CD4-positive, alpha-beta T cell treated with Interleukin-10 for 1 hour (primary cell): ENCODE measurements at places on chromosomes 12 and 14.

GRCh38 chr12:62400135-62400534 lies 66.5 kb upstream of the MON2 start:
- no peak for DNase-seq

GRCh38 chr12:31035226-31035625 lies 38.4 kb upstream of the DDX11 start:
- DNase-seq, result no peak

DNA sequence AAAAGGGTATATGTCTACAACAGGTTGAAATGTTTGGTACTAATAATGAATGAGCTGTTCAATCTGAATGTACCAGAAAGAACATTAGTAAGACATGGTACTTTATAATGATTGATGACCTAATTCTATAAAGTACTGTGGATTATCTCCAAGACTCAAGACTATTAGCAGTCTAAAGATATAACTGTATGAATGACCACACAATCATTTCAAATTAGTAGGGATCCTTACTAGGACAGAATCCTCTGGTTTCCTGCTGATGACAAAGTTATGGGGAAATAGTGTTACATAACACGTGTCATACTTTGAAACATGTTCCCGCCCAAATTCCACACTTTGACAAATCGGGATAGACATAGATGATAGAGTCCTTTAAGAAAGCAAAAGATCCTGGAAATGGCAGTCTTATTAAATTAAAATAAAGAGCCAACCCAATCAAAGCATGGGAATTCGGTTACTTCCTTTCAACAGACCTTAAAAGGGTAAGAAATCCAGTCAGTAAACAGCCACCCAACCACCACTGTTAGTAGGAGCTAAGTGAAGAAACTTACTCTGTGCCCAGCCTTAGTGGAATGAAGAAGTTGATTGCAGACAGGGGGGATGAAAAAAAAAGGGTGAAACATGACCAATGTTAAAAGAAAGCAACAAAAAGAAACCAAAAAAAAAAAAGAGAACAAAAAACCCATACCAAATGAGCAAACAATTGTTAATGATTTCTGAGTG lies 2.8 kb downstream of the VPS29 start:
- DNase-seq, result no peak

DNA sequence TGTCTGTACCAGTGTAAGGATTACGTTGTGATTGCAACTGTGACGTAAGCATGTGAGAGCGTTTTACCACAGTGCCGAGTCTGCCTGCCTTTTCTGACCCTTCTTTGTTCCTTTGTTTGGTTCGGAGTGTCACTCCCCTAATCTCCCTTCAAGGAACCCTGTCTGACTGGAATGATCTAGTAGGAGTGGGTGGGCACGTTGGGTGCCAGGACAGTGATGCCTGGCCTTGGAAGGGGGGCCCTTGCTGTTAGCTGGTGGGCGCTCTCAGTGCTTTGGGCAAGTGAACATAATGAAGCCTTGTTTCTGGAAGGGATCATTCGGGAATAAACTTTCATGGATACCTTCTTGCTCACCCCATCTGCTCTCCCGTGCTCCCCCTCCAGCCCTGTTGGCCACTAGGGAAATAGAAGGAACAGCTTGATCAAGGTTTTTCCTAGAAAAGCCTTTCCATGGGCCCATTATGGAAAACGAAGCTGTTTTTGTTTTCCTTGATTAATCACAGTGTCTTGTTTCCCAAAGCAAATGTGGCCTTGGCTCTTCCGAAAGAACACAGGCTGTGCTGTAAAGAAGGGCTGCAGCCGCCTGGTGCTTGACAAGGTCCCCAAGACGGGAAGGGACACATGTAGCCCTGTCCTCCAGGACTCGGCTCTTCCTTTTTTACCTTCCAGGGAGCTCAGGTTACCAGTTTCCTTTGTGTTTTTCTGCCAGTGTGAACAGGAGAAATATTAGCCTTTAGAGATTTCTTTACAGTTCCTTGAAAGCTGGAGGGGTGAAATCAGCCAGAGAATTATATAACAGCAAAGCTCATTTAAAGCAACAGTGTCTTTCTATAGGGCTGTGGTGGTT lies 215.5 kb downstream of the CRADD start:
- no peak for DNase-seq

- DNase-seq, result no peak
Measured at GRCh38 chr14:100665511-100666032, 61.1 kb upstream of the DLK1 start.

GRCh38 chr14:65349100-65349499 lies 63.4 kb upstream of the FUT8 start:
- DNase-seq, result no peak

DNA sequence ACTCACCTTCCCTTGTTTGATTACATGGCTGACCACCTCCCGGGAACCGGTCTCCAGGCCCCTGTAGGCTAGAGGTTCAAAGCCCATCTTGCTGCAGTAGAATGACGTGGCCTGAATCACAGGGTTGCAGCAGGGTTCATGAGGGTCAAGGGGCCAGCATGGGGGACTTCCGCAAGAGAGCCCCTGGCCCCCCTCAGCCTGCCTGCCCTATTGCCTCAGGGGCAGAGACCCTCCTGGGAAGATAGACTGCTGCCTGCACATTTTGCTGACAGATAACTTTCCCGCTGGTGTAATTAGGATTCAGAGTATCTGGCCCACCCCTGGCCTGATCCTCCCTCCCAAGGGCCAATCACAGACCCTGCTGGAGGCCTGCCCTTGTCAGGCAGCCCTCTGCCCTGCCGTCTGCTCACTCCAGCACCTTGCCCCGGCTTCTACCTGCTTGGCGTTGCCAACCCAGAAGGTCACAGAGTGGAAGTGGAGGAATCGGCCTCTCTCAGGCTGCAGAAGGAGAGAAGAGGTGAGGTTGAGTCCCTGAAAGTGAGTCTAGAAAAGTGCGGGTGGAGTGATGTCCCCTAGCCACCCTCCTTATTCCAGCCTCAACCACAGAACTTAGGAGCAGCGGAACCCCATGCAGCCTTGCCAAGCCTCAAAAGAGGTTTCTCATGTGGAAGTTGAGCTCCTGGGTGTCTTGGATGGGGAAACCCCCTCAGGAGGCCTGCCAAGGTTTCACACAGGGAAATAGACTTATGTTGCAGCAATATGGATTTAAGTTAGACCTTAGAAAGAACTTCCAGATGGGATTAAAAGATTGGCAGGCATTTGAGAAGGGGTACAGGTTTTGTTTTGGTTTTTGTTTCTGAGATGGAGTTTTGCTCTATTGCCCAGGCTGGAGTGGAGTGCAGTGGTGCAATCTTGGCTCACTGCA lies 1.1 kb downstream of the HPD start:
- no peak for DNase-seq

DNA sequence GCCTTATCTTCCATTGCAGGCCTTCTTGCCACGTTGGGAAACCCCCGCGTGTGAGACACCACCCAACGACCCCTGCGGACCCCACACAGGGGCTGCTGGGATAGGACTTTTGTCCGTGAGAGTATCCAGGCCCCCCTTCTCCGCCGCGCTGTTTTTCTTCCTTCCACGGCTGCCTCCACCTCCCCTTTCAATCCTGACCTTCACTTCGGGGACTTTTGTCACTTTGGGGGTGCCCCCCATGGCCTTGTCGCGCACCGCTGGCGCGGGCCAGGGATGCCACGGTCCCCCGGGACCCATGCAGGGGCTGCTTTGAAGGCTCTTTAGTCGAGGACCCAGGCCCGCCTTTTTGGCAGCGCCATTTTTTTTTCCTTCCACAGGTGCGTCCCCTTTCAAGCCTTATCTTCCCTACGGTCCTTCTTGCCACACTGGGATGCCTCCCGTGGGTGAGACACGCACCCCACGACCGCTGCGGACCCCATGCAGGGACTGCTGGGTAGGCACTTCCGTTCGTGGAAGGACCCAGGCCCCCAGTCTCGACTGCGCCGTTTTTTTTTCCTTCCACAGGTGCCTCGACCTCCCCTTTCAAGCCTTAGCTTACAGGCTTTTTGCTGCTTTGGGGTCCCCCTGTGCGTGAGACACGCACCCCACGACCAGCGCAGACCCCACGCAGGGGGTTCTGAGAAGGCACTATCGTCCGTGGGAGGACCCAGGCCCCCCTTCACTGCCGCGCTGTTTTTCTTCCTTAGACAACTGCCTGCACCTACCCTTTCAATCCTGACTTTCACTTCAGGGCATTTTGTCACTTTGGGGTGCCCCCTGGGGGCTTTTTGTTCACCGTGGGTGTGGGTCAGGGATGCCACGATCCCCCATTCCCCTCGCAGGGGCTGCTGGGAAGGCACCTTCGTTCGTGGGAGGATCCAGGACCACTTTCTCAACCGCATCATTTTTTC lies 267.4 kb downstream of the ALG10 start:
- no peak for DNase-seq

DNA sequence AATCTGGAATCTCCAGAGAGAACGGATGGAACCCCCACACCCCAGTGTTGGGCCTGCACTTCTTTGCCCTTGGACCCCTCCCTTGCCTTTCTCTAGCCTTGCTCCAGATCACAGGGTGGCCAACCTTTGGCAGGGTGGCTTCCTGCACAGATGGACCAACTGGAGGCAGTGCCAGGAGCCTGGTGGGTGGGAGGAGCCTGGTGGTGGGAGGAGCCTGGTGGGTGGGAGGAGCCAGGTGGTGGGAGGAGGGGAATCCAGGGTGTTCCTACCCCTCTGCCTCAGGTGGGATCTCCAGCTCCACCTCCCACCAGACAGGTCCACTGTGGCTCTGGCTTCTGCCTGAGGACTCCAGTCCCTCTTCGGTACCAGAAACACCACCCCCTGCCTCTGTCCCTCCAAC lies 15.0 kb upstream of the ORAI1 start:
- DNase-seq, result peak; percentile 37

GRCh38 chr12:78891646-78892353 lies 27.2 kb downstream of the SYT1 start:
- DNase-seq, result no peak

DNA sequence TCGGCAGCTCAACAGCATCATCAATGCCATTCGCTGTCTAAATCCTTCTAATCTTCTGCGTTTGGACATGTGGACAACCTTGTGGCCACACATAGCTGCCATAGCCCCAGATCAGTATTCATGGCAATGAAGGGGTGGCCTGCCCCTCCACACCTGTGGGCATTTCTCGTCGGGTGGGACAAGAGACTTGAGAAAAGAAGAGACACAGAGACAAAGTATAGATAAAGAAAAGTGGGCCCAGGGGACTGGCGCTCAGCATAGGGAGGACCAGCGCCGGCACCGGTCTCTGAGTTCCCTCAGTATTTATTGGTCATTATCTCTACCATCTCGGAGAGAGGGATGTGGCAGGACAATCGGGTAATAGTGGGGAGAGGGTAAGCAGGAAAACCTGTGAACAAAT lies 42.3 kb downstream of the MAGOHB start:
- DNase-seq, result no peak

- DNase-seq, result no peak
Measured at GRCh38 chr14:80271389-80271788, 60.1 kb upstream of the DIO2 start.

- no peak for DNase-seq
Measured at GRCh38 chr14:54778618-54779345, 123.8 kb downstream of the GCH1 start.
